Fibroblast of skin of scalp (primary cell): ENCODE measurements at places on chromosomes 7 and 10.

- no peak for DNase-seq
These were observed 2.2 kb downstream of the IRF5 start for GRCh38 chr7:128939861-128940410.

DNA sequence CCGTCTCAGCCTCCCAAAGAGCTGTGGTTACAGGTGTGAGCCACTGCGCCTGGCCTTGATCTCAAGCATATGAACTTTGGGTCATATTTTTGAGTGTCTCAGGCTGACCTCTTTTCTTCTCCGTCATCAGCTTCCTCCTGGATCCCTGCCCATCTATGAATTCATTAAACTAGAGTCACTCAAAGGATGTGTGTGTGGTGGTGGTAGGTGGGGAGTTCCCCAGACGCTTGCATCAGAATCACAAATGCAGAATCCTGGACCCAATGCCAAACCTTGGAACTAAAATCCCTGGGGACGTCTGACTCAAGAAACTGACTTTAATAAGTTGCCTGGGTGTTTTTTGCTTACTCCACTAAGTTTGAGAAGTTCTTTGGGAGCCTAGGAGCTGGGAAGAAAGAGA lies 6.7 kb upstream of the CREB5 start:
- peak; percentile 98 for DNase-seq

- DNase-seq = no peak
These were observed 48.1 kb downstream of the NRP1 start for GRCh38 chr10:33286157-33286934.

DNA sequence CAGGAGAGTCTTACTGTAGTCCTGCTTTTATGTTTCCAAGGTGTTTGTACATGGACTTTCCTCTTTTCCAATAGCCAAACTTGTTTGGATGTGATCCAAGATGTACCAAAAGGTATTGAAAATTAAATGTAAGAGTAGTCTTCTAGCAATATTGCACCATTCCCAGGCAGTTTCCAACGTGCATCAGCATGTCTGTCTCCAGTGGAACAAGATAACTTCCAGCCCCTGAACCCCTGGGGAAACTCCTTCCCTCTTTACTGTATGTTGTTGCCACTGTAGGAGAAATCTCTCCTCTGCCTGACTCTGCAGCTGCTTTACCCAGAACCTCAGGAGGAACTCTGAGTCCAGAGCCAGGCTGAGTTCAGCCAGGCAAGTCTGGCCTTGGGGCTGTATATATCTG lies 18.5 kb downstream of the ARMC10 start:
- no peak for DNase-seq

DNA sequence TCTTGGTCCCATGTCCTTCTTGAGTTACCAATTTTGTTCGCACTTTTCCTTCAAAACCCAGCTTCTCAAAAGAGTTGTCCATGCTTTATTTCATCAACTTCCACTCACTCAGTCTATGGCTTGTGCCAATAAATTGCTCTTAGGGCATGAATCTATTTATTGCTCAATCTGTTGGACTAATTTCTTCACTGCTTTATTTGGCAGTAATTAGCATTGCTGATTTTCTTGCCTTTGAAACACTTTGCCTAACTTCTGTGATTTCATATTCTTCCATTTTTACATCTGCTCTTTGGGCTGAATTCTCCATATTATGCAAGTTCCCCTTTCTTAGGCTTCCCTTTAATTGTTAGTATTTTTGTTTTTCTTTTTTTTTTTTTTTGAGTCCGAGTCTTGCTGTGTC lies 16.8 kb downstream of the DLD start:
- DNase-seq = no peak

DNA sequence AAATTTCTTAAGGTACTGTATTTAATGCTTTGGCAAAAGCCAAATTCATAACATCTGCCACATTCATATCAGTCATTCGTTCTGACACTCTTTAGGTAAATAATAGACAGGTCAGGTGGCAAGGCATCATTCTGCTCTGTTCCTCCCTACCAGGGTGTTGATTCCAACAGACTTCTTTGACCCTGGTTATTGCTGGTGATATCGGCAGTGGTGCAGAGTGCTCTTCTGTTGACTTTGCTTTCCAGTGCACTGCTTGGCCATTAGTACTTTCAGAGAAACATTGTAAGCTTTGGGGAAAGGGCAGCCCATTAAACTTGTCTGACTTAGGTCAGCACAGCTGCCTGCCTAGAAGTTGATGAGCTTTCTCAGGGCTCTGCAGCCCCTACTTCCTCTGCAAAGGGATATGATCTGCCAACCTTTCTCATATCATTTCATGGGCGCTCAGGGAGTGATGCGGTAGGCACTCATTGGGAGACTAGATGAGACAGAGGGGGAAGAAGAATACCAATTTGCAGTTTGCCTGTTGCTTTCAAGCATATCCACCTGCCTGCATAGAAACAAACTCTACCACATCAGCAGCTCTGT lies 139.3 kb downstream of the LRRC4 start:
- no peak for DNase-seq

DNA sequence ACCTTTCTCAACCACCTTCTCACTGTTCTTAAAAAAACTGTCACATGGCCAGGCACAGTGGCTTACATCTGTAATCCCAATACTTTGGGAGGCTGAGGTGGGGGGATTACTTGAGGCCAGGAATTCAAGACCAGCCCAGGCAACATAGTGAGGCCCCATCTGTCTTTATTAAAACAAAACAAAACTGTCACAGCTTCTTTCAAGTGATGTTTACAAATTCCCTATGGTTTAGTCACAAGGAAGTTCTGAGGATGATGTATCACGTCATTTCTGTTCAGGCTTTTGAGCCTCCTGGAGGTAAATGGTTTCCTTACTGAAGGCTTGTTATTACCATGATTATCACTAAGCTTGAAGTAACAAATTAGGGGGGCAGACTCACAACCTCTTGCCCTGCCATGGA lies 186.2 kb downstream of the CFTR start:
- peak; percentile 2 for DNase-seq

DNA sequence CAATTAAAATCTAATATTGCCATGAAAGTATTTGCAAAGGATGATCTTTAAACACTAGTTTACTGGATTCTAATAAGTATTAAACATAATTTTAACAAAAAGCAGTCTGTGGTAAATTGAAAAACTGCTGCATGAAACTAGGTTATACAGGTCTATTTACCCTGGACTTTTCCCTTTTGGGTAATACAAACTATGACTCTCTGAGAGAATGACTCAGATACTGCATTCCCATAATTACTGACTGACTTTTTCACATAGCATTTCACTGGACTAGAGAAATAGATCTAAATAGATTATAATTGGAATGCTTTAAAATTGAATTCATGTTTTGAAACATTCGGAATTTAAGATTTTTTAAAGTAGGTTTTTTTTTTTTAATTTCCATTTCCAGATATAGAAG lies 395.7 kb downstream of the THSD7A start:
- peak; percentile 20 for DNase-seq

DNA sequence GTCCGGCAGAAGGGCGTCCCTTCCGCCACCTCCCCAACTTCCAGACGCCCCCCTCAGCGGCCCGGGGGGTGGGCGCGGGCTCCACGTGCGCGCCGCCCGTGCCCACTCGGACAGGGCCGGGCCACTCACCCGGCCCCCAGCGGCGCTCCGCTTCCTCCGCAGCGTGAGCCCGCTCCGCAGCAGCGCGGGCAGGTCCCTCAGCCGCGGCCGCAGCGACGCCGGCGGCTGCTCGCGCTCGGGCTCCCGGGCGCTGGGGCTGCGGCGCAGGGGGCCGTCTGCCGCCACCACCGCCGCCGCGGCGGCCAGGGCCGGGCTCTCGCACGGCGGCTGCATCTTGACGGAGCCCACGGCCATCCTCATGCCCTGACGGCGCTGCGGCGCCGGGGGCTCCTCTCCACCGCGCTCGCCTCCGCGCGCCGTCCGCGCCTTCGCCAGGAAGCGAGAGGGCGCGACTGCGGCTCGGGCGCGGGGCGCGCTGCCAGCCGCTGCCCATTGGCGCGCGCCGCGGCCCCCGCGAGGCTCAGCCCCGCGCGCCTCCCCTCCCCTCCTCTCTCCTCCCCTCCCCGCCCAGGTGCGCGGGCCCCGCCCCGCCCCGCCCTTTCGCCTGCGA lies at the start of gene RAPGEF5:
RAPGEF5 (minus strand) TSS at position 454 of the 610 bp plus-strand sequence; CDS start at position 360, 94 bp downstream.
- DNase-seq = no peak

DNA sequence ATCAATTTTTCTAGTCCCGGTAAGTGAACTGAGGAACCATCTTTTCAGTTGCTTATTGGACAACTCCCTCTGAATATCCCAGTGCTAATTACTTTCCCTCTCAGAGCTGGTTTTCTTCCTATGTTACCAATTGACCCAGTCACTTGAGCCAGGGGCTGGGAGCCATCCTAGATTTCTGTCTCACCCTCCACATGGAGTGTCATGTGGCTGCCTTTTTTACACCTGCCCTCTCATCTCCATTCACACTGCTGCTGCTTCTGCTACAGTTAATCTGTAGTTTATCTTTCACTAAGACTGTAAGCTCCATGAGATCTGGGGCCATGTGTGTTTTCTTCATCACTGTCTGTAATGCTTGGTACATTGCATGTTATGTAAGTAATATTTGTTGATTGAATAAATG lies 35.8 kb downstream of the VCL start:
- no peak for DNase-seq

DNA sequence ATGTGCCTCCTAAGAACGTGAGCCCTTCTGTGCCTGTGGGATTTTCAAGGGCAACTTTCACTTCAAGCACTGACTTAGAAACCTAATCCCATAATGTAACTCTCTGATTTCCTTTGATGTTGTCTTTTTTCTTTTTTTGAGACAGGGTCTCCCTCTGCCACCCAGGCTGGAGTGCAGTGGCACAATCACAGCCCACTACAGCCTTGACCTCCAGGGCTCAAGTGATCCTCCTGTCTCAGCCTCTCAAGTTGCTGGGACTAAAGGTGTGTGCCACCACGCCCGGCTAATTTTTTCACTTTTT lies 64.4 kb upstream of the GSDME start:
- DNase-seq = no peak

- DNase-seq = no peak
These were observed 14.5 kb downstream of the ITPRIP start for GRCh38 chr10:104323760-104324201.

DNA sequence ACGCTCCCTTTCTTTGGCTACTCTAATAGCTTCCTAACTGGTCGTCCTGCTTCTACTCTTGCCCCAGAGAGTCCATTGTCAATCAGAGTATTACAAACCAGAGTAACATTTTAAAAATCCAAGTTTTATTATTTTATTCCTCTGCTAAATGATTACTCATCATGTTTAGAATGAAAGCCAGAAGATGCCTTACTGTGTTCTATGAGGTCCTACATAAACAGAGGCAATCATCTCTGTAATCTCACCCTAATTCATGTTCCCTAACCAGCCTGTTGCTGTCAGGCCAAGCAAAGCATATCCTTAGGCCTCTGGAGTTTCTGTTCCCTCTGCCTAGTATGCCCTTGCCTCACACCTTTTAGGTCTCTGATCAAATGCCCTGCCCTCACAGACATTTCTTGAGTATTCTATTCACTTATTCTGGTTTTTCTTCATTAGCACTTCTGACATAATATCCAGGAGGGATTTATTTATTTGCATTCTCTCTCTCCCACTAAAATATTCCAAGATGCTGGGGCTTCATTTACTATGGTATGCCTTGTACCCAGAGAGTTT lies 497.5 kb downstream of the PHTF2 start:
- DNase-seq = peak; percentile 84

GRCh38 chr7:3747467-3747866 lies 446.4 kb downstream of the SDK1 start:
- DNase-seq = no peak

DNA sequence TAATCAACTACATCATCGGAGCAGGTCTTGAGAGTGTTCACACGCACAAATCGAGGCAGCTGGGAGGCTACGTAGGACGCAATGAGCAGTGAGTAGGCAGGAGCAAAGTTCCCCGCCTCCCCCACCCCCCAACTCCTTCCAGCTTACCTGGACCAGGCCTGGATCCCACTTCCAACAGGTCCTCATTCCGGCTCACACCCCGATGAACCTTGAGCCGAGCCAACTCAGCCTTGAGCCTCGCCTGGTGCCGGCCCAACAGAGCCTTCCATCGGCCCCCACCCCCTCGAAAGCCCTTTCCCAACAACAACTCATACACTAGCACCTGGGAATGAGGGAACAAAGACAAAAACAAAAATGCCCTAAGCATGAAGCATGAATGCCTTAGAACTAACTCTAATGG lies 1.2 kb downstream of the NSUN5 start:
- DNase-seq = no peak

DNA sequence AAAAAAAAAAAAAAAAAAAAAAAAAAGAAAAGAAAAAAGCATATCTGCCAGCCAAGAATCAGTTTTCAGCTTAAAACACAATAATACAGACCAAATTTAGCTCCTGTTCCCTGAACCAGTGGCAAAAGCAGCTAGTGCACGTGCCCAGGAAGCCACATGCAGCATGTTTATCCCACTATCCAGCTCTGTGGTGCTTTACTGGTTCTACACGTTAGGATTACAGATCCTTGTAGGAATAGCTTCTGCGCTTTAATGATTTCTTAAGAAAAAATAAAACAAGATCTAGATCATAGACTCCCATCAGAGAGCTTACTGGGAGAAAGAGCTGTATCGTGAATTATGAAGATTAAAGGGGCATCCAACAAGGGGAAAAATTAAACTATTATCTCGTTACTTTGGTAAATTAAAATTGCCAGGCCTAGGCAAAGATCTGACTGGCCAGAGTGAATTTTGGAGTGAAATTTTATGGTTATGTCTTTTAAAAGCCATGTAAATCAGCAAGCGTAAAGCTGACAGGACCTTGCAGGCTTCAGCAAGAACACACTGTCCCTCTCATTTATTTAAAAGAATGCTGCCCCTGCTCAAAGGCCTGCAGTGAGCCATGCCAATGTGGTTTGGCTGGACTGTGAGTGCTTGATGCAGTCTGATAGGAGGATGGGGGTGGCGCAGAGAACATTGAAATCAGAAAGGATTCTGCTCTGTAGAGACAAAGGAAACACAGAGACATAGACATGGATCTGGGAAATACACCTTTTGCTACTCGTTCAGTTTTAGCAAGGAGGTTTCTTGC lies 177.3 kb upstream of the PHYHIPL start:
- DNase-seq = no peak

- DNase-seq = no peak
These were observed 57.7 kb upstream of the PPP2R2D start for GRCh38 chr10:131843089-131843595.

DNA sequence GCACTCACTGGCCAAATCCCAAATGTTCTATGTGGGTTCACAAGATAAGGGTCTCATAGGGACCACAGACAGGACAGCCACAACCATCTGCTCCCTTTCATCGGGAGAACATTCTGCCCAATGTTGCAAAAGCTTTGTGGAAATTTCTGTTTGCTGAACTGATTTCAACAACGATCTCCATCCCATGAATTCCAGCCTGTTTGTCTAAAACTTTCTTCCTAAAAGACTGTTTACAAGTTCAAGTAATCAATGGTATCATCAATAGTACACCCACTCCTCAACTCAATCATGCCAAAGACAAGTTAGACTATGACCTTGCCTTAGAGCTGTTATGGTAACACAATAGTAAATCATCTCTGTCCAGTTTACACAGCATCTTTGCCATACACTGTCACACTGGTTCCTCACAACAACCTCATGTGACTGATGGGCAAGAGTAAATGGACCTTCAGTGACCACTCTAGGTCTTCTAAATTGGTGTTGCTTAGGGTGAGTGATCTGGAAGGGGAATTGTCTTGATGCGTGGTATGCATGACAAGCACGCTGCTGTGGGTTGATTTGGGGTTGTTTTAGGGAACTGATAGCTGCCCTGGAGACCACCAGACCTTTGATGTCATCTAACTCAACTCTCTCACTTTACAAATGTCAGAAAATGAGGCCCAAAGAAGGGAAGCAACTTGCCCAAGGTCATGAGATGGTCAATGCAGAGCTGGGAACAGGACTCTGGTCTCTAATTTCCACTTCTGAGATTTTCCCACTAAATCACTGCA lies 95.1 kb downstream of the PPP1R3C start:
- no peak for DNase-seq

GRCh38 chr10:110852255-110852896 lies 19.4 kb upstream of the PDCD4 start:
- no peak for DNase-seq

- peak; percentile 58 for DNase-seq
These were observed 278.9 kb downstream of the HPSE2 start for GRCh38 chr10:98956576-98957260.
